Gastrocnemius medialis (tissue), 4 donors: ENCODE measurements at places on chromosomes 6 and 20. TPM values are rescaled to one million over a fixed set of nuclear protein-coding genes. Genes with fewer than 3 reads are reported as not detected.

GRCh38 chr6:11424395-11425034 lies 113.0 kb upstream of the TMEM170B start:
- H3K36me3 ChIP-seq: no peaks in the 10 kb centered on the region
- H3K4me1 ChIP-seq: peaks cover 26% of the 10 kb centered on the region
- DNase-seq: no peak

GRCh38 chr6:158646023-158646910 lies 1.7 kb upstream of the DYNLT1 start:
- H3K4me3 ChIP-seq: no peak overlapping the region
- no peak for DNase-seq
- peaks cover 33% of the 10 kb centered on the region for H3K4me1 ChIP-seq
- no peaks in the 10 kb centered on the region for H3K27me3 ChIP-seq
- no peaks in the 10 kb centered on the region for H3K36me3 ChIP-seq

- no peak overlapping the region for H3K4me3 ChIP-seq
- no peaks in the 10 kb centered on the region for H3K36me3 ChIP-seq
- no peak overlapping the region for H3K27ac ChIP-seq
- no peak for DNase-seq
- no peaks in the 10 kb centered on the region for H3K27me3 ChIP-seq
- H3K4me1 ChIP-seq: no peaks in the 10 kb centered on the region
Observed at GRCh38 chr20:48002517-48002970, 217.3 kb upstream of the SULF2 start.

- H3K27me3 ChIP-seq: no peaks in the 10 kb centered on the region
- peaks cover 18% of the 10 kb centered on the region for H3K4me1 ChIP-seq
- H3K4me3 ChIP-seq: no peak overlapping the region
- no peak for DNase-seq
- H3K27ac ChIP-seq: peak overlapping the region; percentile 58
Observed at GRCh38 chr6:53302678-53303360, 45.9 kb downstream of the ELOVL5 start.

DNA sequence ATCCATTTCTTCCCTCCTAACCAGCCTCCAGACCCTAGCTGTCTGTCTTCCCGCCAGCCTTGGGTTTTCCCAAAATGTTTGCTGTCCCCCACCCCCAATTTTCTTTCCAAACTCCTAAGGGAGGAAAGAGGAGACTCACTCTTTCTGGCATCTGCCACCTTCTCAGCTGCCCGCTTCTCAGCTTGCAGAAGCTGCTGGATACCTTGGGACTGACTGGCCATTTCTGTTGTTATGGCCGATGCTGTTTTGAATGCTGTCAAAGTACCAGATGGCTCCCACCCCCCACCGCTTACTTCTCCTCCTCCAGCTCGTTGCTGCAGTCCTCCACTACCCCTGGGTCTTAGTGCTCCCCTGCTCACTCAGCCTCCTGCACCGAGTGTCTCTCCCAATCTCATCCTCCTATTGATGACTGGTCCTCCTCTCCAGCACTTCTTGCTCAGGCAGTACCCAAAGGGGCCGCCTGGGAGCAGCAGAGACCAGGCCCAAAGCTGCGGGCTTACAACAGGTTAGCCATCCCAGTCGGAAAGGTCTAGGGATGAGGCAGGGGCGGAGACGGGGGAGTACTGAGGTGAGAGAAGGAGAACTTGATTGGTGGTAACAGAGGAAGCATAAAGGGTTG lies at the start of gene ATP6V1G2:
TSS of gene ATP6V1G2 (minus strand) at position 270 of the 619 bp plus-strand sequence. CDS start at position 221, 49 bp downstream.
- no peaks in the 10 kb centered on the region for H3K27me3 ChIP-seq
- H3K36me3 ChIP-seq: peaks cover 21% of the 10 kb centered on the region
- H3K27ac ChIP-seq: peak within 1 kb of the TSS; percentile 93
- H3K4me1 ChIP-seq: peaks cover 20% of the 10 kb centered on the region
- peak within 1 kb of the TSS; percentile 63 for H3K4me3 ChIP-seq

DNA sequence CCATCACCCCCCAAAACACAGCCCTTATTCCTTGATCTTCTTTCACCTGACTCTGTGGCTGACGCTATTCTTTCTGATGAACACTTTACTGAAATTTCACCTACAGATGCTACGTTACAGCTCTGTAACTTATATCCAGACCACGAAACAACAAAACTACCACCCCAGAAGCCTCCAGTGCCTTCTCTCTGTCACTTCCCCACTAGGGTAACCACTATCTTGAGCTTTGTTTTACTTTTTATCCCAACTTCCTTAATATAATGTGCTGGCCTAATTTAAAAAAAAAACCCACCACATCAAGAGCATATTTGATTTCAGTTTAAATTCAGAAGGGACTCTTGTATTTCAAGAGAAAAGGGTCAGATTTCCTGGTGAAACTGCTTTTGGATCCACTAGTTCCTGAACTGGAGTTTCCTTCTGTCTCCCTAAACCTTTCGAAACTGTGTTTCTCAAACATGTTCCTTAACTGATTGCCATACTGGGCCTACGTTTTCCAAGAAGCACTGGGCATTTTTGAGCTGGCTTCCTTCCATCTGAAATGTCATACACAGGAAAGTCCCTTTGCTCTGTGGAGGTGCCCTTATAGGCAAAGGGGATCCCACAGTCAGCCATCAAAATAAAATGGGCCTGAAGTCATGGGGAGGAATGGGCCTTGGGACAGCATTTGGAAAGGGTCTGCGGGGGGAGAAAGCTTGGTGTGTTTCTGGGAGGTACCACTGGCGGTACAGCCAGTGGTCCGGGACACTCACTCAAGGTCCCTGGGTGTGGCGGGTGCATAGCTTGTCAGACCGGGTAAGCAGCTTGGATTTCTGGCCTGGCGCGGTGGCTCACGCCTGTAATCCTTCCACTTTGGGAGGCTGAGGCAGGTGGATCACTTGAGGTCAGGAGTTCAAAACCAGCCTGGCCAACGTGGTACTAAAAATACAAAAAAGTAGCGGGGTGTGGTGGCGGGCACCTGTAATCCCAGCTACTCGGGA lies 25.8 kb upstream of the RTF2 start:
- H3K4me3 ChIP-seq: no peak overlapping the region
- no peaks in the 10 kb centered on the region for H3K36me3 ChIP-seq
- DNase-seq: no peak
- no peak overlapping the region for H3K27ac ChIP-seq

DNA sequence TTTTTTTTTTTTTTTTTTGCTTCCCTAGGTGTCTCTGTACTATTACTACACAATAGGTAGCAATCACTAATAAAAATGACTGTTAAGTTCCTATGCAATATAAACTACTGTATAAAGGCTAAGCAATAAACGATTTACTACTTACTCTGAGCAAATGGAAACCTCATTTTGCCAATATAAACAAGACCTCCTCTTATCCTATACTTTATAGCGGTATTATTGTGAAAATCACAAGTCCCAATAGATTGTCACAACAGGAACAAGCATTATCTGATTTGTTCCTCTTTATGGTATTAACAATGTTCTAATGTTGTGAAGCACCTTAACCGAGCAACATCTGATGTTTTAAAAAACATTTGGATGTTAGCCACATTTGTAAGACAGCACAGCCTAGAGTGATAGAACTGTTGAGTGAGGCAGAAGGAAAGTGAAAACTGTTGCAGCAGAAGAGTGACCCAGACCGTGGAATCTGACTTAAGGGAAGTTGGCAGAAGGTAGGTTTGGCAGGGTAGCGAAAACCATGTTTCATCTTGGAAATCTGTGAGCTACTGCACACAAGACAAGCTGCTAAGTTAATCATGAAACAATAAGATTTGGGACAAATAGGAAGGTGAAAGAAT lies 94.2 kb downstream of the MYLK4 start:
- no peak overlapping the region for H3K27ac ChIP-seq
- H3K27me3 ChIP-seq: no peaks in the 10 kb centered on the region
- H3K4me3 ChIP-seq: no peak overlapping the region
- H3K36me3 ChIP-seq: no peaks in the 10 kb centered on the region
- peaks cover 6% of the 10 kb centered on the region for H3K4me1 ChIP-seq
- no peak for DNase-seq

- DNase-seq: no peak
- H3K27ac ChIP-seq: no peak overlapping the region
Observed at GRCh38 chr6:10082385-10082784, 332.5 kb downstream of the TFAP2A start.

The CYP39A1 gene
- total RNA-seq: 0.91 TPM
